MCF 10A (cell line): ENCODE measurements at places on chromosomes 4 and X. TPM values are rescaled to one million over a fixed set of nuclear protein-coding genes. Genes with fewer than 3 reads are reported as not detected.
A peak's percentile ranks its signal among the peaks of the same experiment; 100 is the strongest.

Gene VCX3A
- not detected in 2 replicates for total RNA-seq

Gene MAGEE2
- not detected in 2 replicates for total RNA-seq

Gene PFKFB1
- 0.27 and 0.37 TPM in 2 replicates for total RNA-seq

Gene KCTD8
- 0.16 and 0.76 TPM in 2 replicates for total RNA-seq

Gene HSPA4L
- 45.9 and 68.9 TPM in 2 replicates for total RNA-seq

Gene ABHD18
- 10.7 and 12.1 TPM in 2 replicates for total RNA-seq

Gene UGT2B15
- not detected in 2 replicates for total RNA-seq

Gene UGT2B11
- not detected in 2 replicates for total RNA-seq

Gene ERVMER34-1
- total RNA-seq = 6.2 and 6.7 TPM in 2 replicates

Gene SPANXC
- total RNA-seq = not detected in 2 replicates

Gene SSX1
- not detected in 2 replicates for total RNA-seq

Gene CHST7
- 1.2 and 1.6 TPM in 2 replicates for total RNA-seq

Gene ERAS
- 0.25 TPM in 1 of 2 replicates, not detected in the other for total RNA-seq

- DNase-seq = no peak
These were observed 20.4 kb upstream of the UBA6 start for GRCh38 chr4:67721315-67721769.

GRCh38 chrX:40273356-40274050, 175.7 kb upstream of the BCOR start:
- no peak for DNase-seq

- DNase-seq = peak; percentile 21
These were observed 680 bp downstream of the MAEA start for GRCh38 chr4:1290165-1290977.

GRCh38 chrX:85611926-85612325, 232.5 kb upstream of the POF1B start:
- DNase-seq = peak; percentile 38

GRCh38 chrX:23785580-23785979, 2.6 kb downstream of the SAT1 start:
- no peak for DNase-seq

GRCh38 chr4:108045687-108046024, 56.0 kb downstream of the HADH start:
- DNase-seq = peak; percentile 78

DNA sequence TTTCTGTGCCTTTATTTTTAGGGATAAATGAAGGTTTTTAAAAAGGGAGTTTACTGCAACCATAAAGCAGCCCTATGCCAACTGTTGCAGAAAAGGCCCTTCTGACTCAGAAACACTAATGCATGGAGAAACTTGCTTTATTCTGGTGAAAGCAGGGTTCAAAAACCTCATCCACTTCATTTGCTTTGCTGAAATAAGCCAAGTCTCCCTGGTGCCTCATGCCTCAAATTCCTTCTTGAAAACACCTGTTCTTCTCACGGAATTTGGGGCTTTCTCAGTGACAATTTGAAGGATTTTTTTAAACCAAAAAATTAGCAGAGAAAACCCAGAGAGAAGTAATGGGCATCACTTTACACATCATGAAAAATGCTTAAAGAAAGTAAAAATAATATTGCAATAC, 349.0 kb downstream of the PCDH7 start:
- DNase-seq = no peak

DNA sequence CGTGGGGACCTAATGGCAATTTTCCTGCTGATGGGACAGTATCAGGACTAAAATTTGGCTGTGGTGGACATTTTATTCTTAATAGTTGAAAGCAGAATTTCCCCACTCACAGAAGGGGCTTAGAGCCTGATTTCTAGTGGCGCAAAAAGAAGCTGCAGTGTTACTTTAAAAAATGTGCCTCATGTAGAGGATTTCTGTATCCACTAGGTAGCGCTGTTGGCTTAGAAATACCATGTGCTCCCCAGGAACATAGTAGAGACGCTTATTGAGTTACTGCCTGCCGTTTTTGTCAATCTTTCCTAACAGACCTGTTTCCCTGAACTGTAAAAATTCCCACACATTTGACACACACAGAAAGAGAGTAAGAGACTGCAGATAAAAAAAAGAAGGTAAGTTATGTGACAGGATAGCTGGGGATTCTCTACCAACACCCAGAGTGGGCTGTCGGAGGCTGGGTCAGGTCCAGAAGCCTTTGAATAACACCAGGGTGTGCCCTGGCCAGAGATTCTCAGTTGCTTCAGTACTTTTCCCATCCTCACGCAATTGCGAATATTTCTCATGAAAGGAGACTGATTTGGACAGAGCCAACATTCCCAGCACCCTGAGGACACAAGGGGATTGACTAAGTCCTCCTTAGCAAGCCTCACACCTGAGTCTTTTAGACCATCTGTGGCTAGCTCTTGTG, 88.4 kb downstream of the ZXDA start:
- peak; percentile 73 for DNase-seq

GRCh38 chrX:46125111-46125510, 420.1 kb downstream of the ZNF674 start:
- no peak for DNase-seq

GRCh38 chrX:74797338-74797887, 127.8 kb downstream of the NEXMIF start:
- no peak for DNase-seq

DNA sequence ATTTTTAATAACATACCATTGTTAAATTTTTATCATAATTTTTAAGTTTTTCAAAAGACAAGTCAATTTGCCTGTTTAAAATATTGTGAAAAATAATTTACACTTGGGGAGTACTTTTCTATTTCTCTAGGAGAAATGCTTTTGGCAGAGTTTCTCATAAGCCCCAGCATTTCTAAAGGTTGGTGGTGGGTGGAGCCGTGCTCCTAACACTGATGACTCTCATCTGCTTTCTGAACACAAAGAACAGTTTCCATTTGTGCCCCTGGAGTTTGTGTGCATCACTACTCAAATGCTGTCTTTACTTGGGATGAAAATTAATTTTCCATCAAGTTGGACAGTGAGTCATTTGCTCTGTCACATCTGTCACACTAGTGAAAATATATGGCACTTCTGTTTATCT, 57.6 kb downstream of the TNIP2 start:
- no peak for DNase-seq

DNA sequence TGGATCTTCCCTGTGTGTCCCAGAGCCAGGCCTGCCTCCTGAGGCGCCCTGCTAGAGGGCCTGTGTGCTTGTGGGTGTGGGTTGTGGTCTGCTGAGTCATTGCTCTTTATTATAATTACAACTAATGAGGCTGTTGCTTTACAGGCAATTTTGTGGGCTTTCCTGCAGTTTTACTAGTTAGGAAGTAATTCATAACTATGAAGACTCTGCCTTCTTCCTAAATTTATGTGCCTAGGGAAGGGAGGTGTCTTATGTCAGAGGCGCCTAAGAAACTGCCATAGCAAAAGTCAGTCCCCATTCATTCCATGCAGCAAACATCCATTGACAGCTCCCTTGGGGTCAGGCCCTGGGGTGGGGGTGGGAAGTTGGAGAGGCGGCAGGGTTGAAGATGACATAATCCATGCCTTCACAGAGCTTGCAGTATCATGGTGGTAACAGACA, 359.2 kb downstream of the IDS start:
- DNase-seq = peak; percentile 16

GRCh38 chr4:26987191-26987590, 126.5 kb downstream of the STIM2 start:
- DNase-seq = no peak

GRCh38 chr4:71186257-71186565, 152.6 kb upstream of the SLC4A4 start:
- no peak for DNase-seq

DNA sequence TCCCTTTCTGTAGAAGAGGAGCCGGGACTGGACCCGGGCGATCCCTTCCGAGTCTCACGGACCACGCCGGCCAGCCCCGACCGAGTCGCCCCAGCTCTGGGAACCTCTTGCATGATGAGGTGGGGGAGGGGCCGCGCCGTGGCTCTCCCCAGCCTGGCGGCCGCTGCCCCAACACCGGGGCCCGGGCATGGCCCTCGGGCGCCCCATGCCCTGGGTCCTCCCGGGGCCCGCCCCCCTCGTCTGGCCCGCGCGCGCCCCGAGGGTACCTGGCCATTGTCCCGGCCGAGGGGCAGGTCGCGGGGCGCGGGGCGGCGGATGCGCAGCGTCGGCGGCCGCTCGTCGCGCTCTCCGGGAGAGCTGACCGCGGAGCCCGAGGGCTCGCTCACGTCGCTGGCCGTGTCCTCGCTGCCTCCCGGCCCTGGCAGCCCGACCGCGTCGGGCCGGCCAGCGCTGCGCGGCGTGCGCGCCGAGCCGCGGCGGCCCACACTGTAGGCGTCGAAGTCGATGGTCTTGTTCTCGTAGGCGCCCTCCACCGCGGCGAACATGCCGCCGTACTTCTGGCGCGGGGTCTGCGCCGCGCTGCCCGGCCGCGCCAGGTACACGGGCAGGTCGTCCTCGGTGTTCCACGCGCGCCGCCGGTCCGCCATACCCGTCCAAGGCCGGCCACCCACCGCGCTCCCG, 423 bp downstream of the CRMP1 start:
- no peak for DNase-seq
